ENCODE measurements at places on chromosomes 11 and 22.

- DNase-seq: no peak
These were observed 10.7 kb upstream of the NLRP6 start for GRCh38 chr11:267491-267994.

DNA sequence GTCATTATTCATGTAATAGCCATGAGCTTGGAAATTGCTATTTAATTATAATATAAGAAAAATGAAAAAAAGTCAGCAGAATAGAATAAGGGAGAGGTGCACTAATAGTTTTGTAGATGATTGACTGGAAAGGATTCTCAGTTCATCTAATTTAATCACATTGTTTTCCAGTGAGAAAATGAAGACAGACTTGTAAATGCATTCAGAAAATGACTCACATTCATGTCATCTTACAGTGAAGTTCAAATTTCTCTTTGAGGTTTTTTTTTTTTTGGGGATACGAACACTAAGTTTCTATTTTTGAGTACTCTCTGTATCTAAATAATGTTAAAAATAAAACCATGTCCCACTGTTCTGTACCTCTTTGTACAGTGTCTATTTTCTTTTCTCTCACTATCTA is 18.5 kb upstream of the OR4A16 start:
- DNase-seq: no peak

DNA sequence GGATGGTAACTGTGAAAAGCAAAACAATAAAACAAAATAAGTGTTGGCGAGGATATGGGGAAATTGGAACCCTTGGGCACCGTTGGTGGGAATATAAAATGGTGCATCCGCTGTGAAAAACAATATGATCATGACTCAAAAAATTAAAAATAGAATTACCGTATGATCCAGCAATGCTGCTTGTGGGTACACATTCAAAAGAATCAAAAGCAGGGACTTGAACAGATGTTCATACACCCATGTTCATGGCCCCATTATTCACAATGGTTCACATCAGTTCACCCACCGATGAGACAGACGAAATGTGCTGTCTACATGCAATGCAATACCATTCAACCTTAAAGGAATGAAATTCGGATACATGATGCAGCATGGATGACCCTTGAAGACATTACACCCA is 1.2 kb upstream of the DERL3 start:
- DNase-seq: no peak

DNA sequence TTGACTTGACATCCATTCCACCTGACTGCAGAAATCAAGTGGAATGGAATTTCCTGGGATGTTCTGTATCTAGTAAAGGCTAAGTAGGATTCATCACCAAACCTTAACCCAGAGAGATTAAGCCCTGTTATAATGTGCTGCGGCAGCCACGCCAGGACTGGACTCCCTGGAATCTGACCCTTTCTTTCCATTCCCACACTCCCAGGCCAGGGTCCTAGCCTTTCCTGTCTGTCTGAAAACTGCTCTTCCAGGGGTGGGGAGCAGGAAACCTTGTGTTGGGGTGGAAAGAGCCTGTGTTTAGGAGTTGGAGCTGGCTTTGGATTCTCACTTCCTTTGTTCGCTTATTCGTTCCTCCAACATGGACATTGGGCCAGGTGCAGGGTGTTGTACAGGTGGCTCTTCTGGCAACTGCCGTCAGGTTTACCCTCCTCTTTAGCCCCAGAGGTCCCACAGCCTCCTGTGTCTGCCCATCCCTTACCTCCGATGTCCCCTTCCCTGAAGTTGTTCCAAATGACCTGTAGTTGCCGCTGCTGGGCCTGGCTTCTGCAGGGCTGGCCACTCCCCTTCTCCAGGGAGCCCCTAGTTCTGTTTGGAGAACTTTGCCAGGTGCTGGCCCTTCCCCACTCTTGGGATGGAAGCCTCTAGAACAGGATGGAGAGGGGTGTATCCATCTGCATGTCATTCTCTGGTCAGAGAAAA is 20.5 kb upstream of the PARVB start:
- no peak for DNase-seq

- DNase-seq: no peak
These were observed 83.7 kb upstream of the CHRM4 start for GRCh38 chr11:46475051-46475925.

- no peak for DNase-seq
These were observed 835 bp upstream of the MYOD1 start for GRCh38 chr11:17718510-17718962.

GRCh38 chr11:120236169-120237107 is 3.5 kb upstream of the POU2F3 start:
- no peak for DNase-seq

DNA sequence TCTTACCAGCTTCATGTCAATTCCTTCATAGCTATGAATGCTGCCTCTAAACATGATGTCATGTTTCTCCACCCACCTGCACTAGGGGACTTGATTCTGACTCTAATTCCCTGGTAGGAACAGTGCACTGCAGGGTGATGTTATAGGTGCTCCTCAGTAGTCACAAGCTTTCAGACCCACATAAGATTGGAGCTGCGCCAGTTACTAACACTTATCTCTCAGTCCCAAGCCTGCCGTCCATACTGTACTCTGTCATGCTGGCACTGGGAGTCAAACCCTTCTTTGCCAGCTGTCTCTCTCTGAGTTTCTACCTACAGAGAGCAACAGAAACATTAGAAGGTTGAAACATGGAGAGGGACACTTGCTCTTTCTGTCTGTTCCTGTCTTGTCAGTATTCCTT is 5.5 kb downstream of the OR56A1 start:
- no peak for DNase-seq

DNA sequence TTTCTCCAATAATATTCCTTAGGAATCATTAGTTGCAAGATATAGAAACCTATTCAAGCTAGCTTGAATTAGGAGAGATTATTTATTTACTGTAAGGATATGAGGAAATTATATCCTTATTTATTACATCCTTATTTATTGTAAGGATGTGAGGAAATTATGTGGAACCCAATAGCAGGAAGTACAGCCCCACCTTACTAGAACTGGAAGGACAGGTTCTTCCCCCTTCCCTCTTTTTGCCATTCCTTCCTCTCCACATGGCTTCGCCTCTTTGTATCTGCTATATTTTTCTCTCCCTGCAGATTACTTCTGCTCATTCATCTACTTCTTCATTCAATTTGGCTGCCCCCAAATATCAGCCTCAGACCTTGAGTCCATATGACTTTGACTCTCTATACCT is 49.5 kb upstream of the B3GNT6 start:
- no peak for DNase-seq

GRCh38 chr11:130000552-130001176 is 2.0 kb downstream of the PRDM10 start:
- no peak for DNase-seq

DNA sequence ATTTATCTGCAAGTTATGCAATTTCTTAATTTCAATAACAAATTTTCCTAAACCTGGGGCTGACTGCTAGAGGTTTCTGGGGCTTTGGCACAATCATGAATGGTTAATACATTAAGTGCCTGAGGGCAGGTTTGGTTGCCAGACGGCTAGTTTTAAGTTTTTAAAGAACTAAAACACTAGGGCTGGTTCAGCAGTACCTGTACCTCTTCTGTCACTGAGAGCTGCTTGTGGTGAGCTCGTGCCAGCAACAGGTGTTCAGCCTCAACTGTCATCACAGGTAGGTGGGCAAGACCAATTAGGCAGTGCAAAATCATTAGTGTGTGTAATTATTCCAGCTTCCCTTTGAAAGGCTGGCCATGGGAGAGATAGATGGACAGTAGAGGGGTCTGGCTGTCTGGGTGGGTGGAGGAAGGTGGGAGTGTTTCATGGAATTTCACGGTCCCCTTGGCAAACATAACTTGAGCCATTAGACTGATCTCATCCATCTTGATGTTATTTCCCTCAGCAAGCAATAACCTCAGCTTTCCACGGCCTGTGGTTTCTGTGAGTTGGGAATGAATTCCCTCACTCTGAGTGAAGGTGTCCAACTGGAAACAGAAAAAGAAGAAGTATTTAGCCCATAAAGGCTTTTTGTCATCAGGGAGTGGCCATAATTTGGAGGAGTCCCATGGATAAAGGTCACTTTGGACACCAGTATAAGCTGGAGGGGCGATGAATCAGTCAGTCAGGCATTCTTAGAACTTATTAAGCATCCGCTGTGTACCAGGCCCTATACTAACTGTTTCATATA is 114.8 kb downstream of the SNX19 start:
- DNase-seq: no peak

DNA sequence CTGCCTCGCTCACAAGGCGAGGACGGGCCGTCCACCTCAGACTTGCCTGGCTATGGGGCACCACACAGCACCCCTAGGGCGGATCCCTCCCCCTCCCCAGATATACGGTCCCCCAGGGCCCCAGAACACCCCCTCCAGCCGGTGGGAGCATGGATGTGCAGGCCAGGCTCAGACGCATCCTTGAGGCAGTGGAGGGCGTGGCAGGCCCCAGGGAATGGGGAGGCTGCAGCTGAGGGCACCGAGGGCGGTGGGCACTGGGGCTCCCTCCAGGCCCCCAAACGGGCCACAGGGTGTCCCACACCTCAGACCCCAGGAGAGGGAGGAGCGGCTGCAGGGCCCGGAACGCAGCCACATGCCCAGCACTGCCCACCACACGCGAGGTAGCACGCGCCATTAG is 12.1 kb downstream of the TTLL8 start:
- no peak for DNase-seq

- DNase-seq: no peak
These were observed 145.9 kb downstream of the MAML2 start for GRCh38 chr11:96197103-96197502.

DNA sequence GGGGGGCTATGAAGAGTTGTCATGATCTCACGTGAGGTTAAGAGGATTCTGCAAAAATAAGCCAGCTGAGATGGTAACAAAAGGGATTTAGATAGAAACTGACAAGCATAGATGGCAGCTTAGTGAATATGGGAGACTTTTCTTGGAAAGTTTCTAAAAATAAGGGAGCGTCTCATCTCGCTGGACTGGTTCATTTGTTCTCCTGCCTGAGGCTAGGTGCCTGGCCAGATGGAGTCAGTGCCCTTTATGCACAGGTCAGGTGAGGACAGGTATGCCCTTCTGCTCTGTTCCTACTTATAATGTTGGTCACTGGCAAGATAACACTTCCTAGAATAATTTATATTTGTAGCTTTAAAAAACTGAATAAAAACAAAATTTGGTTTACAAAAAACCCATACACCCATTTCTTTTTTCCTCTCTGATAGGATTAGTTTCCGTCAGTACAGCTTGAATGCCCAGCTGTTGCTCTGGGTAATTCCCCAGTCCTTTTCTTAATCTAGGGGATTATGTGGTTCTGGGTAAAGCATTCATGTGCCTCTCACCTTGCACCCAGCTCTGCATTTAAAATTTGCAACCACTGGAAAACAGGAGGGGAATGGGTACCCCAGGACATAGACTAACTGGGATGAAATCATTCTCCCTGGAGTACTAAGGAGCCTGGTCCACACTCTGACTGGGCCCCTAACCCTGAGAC is 90.0 kb downstream of the AMOTL1 start:
- DNase-seq: no peak

- DNase-seq: no peak
These were observed 14.4 kb upstream of the SPTBN2 start for GRCh38 chr11:66743271-66743968.

DNA sequence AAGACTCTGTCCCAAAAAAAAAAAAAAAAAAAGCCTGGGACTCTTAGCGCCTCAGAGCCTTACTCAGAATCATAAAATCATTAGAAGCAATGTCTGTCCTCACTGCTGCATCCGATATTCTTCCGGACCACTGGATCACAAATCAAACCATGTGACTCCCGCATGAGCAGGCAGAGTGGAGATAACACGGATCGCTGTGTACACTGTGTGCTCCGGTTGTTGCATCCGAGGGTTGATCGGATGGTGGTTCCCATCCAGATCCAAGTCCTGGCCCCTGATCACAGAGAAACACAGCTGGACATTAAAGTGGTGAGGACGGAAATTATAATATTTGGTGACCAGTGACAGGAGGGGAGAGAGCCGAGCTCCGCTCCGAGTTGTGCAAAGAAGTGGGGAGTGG is 9.7 kb upstream of the TXNRD2 start:
- DNase-seq: no peak

DNA sequence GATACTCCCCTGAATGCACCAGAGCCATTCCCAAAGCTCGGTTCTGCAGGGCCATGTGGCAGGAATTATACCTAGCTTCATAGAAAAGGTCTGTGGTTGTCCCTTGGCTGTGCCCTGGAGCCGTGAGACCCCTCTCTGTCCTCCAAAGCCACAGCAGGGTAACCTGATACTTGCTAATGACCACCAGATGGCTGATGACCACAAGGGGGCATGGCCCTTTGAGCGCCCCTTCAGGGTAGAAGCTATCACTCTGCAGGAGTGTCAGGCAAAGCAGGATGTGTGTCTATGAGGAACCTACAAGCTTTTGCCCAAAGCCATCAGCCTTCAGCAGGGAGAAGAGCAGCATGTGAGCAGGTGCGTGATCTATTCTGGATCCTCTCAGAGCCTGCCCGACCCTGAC is 95.3 kb downstream of the NTM start:
- DNase-seq: no peak

DNA sequence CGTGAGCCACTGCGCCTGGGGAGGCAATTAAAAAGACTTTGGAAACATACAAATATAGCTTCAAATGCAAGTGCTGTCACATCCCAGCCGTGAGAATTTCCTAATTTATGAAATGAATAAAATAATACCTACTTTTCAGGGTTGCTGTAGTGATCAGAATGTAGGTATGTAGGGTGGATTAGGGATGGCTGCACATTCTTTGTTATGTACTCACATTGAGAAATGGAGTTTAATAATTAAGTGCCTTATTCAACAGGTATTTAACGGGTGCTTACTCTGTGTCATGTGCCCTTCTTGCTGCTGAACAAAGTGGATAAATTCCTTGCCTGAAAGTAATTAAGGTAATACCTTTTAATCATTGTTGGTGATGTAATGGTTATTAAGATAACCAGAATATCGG is 37.0 kb downstream of the MMP7 start:
- DNase-seq: no peak

- no peak for DNase-seq
These were observed 627.8 kb upstream of the ANO5 start for GRCh38 chr11:21564833-21565682.

- DNase-seq: no peak
These were observed 163.2 kb downstream of the BRD1 start for GRCh38 chr22:49664371-49664881.

- DNase-seq: no peak
These were observed 28.1 kb downstream of the CYB5R2 start for GRCh38 chr11:7645206-7645605.

DNA sequence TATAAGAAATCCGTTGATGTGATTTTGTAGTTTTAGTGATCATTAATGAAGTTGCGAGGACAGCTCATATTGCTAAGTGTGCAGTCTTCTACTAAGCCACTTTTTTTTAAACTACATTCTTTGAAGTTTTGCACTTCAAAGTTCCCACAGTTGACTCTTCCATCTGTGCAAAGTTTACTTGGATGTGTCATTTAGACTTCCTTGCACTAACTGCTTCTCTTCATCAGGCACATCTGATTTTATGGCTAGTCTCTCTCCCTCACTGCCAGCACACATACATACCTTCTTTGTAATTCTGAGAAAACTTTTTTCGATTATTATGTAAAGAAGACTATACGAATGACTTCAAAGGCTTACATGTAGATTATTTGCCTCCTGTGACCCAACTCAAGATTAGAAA is 250.0 kb downstream of the DYNC2H1 start:
- no peak for DNase-seq

All from mesothelial cell of epicardium (in vitro differentiated cells).